ENCODE measurements at places on chromosomes 13 and 19.

GRCh38 chr13:85383291-85383690 is 415.9 kb downstream of the SLITRK6 start:
- DNase-seq = no peak

- no peak for DNase-seq
Measured at GRCh38 chr13:51525567-51526167, 58.6 kb upstream of the WDFY2 start.

GRCh38 chr19:57830071-57830602 is at the start of gene ZNF587B:
Gene ZNF587B, plus strand, starts transcription at chr19:57830299. Its CDS starts 230 bp downstream, at chr19:57830529.
- peak; percentile 64 for DNase-seq

DNA sequence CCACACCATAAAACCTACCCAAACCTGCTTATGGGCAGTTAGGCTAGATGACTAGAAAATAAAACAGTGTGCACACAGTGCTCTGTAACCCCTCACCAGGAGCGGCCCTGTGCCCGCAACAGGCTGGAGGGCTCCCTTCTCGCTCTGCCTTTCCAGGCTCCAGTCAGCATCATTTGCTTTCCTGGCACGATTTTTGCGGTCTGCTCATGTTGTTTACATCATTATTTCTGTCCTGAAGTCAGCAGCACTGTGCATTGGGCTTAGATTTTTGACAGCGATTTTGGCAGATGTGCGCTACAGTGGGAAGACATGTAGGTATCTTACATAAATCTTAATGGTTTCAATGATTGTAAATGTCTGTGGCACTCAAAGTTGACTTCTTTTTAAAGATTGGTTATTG is 344.0 kb downstream of the MTUS2 start:
- DNase-seq = no peak

DNA sequence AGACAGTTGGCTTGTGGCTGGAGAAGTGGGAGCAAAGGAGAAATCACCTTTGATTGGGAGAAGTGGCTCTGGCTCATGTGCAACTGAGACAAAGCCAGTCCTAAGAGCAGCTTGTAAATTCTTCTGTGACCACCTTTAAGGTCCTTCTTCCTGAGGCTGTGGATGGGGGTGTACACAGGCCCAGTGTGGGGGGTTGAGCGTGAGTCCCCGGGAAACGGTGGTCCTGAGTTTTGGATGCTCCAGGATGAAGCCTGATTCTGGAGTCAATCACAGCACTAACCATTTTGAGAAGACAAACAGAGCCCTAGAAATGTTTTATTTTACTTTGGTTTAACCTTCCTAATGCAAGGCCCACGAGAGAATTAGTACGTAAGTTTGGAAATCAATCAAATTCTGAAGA is 3.9 kb upstream of the CEBPA start:
- DNase-seq = no peak

DNA sequence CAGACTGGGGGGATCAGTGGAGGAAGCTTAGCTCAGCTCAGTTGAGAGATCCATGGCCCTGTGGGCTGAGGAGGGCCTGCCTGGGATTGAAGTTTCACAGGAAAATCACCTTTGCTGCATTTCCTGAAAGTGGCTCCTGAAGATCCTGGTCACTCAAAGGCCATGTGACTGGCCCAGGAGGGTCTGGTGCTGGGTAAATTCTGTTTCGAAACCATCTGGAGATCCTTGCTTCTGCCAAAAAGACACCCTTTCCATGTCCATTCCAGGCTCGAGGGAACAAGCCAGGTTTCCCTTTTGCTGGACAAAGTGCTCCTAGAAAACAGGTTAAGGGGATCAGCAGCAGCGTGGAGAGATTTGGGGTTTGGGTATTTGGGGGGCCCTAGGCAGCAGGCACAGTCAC is 293.3 kb downstream of the ZNF536 start:
- no peak for DNase-seq

- DNase-seq = no peak
Measured at GRCh38 chr19:34265221-34265650, 10.9 kb downstream of the GARRE1 start.

GRCh38 chr13:38173403-38173802 is 176.2 kb upstream of the UFM1 start:
- no peak for DNase-seq

GRCh38 chr13:35349052-35349451 is 127.4 kb downstream of the MAB21L1 start:
- no peak for DNase-seq

- no peak for DNase-seq
Measured at GRCh38 chr13:106858903-106859532, 291.1 kb upstream of the ARGLU1 start.

DNA sequence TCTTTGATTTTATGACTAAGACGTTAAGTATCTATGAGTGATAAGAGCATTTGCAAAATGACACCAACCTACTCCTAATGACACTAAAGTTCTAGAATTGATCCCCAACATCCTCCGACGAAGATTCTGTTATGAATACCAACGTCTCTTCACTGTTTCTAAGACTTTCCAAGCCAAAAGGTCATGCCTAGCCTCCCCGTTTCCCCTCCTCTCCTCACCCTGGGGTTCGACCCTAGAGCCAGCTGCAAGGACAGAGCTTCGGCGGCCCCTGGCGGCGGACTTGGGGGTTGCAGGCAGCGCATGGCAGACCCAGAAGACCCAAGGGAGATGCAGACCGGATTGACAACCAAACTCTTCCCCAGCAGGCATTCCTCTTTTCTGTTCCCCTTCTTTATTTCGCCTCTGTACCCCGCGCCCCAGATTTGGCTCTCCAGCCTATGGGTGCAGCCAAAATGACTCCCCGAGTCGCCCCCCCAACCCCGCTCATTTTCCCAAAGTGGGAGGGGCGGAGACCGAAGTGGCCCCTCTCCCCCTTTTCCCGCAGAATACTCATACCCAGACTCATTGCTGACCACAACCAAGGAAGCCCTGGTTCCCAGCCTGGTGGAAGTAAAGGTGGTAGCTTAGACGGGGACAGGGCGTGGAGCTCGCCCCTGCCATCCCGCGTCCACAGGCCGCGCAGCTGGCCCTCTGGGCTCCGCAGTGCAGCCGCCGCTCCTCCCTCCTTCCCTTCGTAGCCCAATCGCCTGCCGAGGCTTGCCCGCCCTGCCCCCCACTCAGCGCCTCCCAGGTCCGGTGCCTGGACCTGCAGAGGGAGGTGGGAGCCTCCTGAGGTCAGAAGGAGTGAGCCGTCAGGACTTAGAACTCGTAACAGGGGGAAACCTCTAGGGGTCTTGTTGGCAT is 4.1 kb upstream of the EML2 start:
- peak; percentile 92 for DNase-seq

- no peak for DNase-seq
Measured at GRCh38 chr13:111640006-111640405, 319.6 kb downstream of the TEX29 start.

GRCh38 chr13:55432814-55433213 is 1707.9 kb upstream of the PRR20A start:
- DNase-seq = no peak

- DNase-seq = no peak
Measured at GRCh38 chr13:37230346-37230745, 124.9 kb upstream of the CSNK1A1L start.

GRCh38 chr13:102355251-102355650 is 46.6 kb downstream of the FGF14 start:
- DNase-seq = no peak

DNA sequence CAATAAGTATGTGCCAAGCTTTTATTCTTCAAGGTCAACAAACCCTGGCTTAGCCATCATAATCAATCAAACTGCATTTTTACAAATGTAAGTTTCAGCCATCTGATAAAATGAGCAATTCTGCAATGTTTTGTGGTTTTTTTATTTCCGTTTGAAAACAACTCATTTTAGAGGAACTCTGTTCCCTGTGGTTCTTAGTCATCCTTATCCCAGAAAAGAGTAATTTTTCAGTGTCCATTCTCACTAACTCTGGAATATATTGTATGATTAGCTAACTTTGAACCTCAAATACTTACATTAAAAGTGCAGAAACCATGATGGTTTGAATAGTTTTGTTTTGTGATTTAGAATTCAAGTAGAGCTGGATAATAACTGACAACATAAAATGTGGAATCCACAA is 87.6 kb downstream of the IRS2 start:
- DNase-seq = no peak

- DNase-seq = no peak
Measured at GRCh38 chr19:17687141-17687856, 855 bp downstream of the UNC13A start.

DNA sequence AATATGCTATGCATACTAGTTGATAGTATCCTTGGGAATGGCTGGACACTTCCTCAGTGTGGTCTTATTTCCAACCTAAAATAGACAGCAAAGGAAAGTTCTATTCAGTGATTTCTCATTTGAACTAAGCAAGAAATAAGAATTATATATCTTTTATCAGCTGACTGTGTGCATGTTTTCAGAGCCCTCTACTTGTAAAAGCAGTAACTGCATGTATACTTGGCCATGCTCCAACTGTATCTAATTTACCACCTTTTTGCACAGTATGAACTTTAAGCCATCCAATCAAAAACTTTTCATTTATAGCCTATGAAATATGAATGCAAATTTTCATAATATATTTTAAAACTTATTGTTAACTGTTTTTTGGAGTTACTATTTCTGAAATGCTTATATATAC is 136.4 kb upstream of the PCDH9 start:
- DNase-seq = no peak

DNA sequence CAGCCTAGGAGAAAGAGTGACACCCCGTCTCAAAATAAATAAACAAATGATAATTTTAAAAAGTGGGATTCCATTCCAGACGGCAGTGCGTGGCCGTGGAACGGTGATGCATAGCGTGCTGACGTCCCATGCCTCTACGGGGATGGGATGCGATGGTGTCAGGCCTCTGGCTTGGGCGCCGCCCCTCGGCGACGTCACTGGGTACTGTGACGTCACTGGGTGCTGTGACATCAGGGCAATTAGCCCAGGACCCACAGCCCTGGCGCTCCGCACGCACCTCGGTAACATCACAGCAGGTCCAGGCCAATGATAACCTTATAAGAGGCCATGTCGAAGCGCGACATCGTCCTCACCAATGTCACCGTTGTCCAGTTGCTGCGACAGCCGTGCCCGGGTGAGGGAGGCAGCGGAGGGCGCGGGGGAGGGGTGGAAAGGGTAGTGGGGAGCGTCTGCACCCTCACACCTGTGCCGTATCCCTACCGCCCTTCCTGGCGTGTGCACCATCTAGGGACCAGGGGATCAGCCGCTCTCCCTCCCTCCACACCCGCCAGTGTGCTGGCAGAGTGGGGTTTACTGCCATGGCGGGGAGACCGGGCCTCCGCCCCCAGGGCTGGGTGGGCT is at the start of gene GAPDHS:
TSS of gene GAPDHS (plus strand) at position 256 of the 621 bp plus-strand sequence. CDS start at position 328, 72 bp downstream.
- no peak for DNase-seq

DNA sequence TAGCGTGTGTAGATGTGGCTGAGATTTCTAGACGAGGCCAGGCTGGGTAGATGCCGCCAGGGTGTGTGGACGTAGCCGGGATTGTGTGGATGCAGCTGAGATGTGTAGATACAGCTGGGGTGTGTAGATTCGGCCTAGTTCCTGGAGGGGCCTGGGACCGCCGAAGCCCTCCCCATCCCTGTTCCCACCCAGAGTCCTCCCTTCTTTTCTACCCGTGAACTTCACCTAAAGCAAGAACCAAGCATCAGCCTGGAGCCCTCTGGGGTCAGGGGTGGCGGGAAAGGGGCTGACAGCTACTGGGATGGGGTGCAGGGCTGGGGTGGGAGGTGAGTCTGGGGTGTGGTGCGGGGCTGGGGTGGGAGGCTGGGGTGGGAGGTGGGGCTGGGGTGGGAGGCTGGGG is 768 bp downstream of the TMPRSS9 start:
- DNase-seq = no peak

- DNase-seq = no peak
Measured at GRCh38 chr19:30757837-30758617, 385.8 kb downstream of the ZNF536 start.

DNA sequence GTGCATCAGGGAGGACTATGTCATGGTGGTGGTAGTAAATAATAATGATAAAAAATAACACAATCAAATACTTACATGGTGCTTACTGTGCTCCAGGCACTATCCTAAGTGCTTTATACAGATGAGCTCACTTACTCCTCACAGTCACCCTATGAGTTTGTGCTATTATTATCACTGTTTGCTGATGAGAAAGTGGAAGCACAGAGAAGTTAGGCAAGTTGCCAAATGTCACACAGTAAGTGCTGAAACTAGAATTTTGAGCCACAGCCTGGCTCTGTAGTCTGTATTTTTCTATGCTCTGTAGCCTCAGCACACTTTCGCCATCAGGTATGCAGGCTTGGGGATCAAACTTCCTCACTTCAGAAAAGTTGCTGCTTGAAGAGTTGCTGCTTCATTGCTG is 46.6 kb downstream of the HTR2A start:
- DNase-seq = no peak
